ENCODE measurements at places on chromosomes 7 and 10. TPM values are rescaled to one million over a fixed set of nuclear protein-coding genes. Genes with fewer than 3 reads are reported as not detected.

The TMEM184A gene
- total RNA-seq: 1.6 TPM

The PLXDC2 gene
- total RNA-seq: 4.6 TPM

The GPR141 gene
- not detected for total RNA-seq

The TCF7L2 gene
- total RNA-seq: 20.7 TPM

The VSTM2A gene
- total RNA-seq: 0.88 TPM

The ZNF727 gene
- 0.56 TPM for total RNA-seq

The CCL26 gene
- total RNA-seq: 0.88 TPM

The C10orf143 gene
- 1.4 TPM for total RNA-seq

The SRRM3 gene
- total RNA-seq: 4.2 TPM

The ERVW-1 gene
- not detected for total RNA-seq

The ITGB8 gene
- 50.9 TPM for total RNA-seq

The AKR1C4 gene
- not detected for total RNA-seq

The RP9 gene
- 51.4 TPM for total RNA-seq

The ANKRD30A gene
- 7.1 TPM for total RNA-seq

The SEMA3D gene
- 3.9 TPM for total RNA-seq

The RPEL1 gene
- not detected for total RNA-seq

The PIK3AP1 gene
- total RNA-seq: 2.9 TPM

The TSPAN12 gene
- total RNA-seq: 3.7 TPM

The UBE2D4 gene
- 10.5 TPM for total RNA-seq

The CALU gene
- total RNA-seq: 249 TPM

The BICC1 gene
- 2.9 TPM for total RNA-seq

The ST8SIA6 gene
- not detected for total RNA-seq

The CCL24 gene
- not detected for total RNA-seq

The NRAP gene
- not detected for total RNA-seq

The CAV2 gene
- total RNA-seq: 17.1 TPM

The RELN gene
- under 0.01 TPM for total RNA-seq

The DNAJC12 gene
- 9.7 TPM for total RNA-seq

The NFE2L3 gene
- total RNA-seq: 22.7 TPM

The OR9A2 gene
- not detected for total RNA-seq

The EPHB6 gene
- not detected for total RNA-seq

The FAM13C gene
- 0.16 TPM for total RNA-seq

The GARIN1A gene
- 1.1 TPM for total RNA-seq

The TMEM176A gene
- not detected for total RNA-seq

The ZNF488 gene
- 0.15 TPM for total RNA-seq

The TDRD1 gene
- not detected for total RNA-seq

The NAT16 gene
- 0.11 TPM for total RNA-seq

The CCDC172 gene
- total RNA-seq: not detected

The CYP26A1 gene
- total RNA-seq: 0.91 TPM

The CCAR1 gene
- 38.9 TPM for total RNA-seq
